HFFc6 (cell line): ENCODE measurements at places on chromosomes 5 and 9. TPM values are rescaled to one million over a fixed set of nuclear protein-coding genes. Genes with fewer than 3 reads are reported as not detected.

- no peaks in the 10 kb centered on the region for H3K4me1 ChIP-seq
- H3K36me3 ChIP-seq: peaks cover 1% of the 10 kb centered on the region
- no peak for DNase-seq
- peaks cover 12% of the 10 kb centered on the region for H3K27me3 ChIP-seq
Observed at GRCh38 chr5:140622301-140622700, 10.7 kb downstream of the CD14 start.

DNA sequence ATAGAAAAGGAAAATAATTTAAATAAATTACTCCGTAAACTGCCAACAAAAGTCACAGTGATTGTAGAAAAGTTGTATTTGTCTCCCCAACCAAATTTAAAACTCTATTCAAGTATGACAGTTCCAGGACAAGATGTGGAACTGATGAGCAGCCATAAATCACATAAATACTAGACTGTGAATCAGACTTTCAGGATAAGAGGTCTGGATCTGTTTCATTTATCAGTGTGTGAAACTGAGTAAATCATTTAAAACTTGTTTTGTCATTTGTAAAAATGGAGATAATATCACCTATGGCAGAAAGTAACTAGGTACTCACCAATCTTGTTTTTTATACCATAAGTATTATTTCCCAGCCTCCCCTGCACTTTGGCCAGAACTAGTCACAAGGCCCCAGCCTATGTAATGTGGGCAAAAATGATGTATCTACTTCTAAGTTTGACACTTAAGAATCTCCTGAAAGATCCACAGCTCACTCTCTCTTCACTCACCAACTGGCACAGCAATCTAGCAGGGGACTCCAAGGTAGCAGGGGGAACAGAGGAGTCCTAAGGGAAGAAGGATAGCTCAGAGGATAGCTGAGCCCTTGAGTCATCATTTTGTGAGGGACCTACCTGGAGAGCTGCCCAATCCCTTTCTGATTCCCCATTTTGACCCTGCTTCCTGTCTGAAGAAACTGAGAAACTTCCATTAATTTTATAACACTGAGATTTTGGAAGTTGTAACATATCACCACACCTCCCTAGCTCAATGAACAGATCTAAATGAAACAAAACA, 31.6 kb downstream of the TMEM161B start:
- peaks cover 8% of the 10 kb centered on the region for H3K4me1 ChIP-seq
- H3K36me3 ChIP-seq: no peaks in the 10 kb centered on the region
- 0 out of 2 replicates have a peak overlapping the region, but pooled peaks have one; percentile 15 for H3K27ac ChIP-seq
- H3K27me3 ChIP-seq: no peaks in the 10 kb centered on the region
- H3K4me3 ChIP-seq: no peak overlapping the region

DNA sequence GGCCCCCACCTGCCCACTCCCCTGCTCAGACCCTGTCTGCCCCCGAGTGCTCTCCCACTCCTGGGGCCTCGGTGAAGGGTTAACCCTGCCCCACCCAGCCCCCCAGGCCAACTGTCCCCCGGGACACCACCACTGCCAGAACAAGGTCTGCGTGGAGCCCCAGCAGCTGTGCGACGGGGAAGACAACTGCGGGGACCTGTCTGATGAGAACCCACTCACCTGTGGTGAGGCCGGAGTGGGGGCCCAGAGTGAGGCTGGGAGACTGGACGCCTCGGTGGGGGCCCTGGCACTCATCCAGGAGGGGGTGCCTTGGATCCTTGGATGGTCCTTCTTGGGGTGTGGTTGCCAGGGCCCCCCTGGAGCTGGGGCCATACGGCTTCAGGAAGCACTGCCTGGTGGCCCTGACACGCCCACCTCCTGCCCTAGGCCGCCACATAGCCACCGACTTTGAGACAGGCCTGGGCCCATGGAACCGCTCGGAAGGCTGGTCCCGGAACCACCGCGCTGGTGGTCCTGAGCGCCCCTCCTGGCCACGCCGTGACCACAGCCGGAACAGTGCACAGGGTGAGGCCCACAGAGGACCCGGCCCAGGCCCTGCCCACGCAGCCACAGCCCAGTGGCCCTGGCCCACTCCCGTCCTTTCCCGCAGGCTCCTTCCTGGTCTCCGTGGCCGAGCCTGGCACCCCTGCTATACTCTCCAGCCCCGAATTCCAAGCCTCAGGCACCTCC, 2.1 kb downstream of the MAMDC4 start:
- H3K4me1 ChIP-seq: peaks cover 9% of the 10 kb centered on the region; the same call in 1 of the 2 replicates
- H3K4me3 ChIP-seq: no peak overlapping the region
- H3K27me3 ChIP-seq: peaks cover 14% of the 10 kb centered on the region; the same call in 1 of the 2 replicates
- no peak overlapping the region for H3K27ac ChIP-seq

The SPINK14 gene
- total RNA-seq: not detected in 3 replicates

DNA sequence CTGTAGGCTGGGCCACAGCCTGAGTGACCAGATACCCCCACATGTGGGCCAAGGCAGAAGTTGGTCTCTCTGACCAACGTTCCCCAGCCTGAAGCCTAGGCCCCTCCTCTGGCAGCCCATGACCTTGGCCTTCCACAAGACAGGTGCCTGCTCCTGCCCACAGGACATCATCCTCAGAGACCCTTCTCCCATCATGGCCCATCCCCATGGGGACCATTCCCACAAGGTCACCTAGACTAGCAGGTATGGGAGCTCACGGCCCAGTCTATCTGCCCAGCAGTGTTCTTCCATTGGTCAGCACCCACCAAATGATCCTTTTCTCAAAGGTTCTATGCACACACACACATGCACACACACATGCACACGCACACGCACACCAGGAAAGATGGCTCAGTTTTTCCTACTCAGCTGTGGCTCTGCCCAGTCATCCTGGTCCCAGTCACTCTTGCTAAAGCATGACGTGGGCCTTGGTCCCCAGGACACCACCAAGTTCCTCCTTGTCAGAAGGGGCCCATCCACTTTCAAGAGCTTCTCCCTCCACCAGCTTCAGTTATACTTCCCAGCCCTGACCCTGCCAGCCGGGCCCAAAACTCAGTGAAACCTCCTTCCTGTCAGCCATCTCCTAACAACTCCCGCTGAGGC, 65.4 kb downstream of the PAX5 start:
- H3K27me3 ChIP-seq: peaks cover 55% of the 10 kb centered on the region
- no peak for DNase-seq
- H3K4me3 ChIP-seq: no peak overlapping the region
- H3K36me3 ChIP-seq: no peaks in the 10 kb centered on the region

DNA sequence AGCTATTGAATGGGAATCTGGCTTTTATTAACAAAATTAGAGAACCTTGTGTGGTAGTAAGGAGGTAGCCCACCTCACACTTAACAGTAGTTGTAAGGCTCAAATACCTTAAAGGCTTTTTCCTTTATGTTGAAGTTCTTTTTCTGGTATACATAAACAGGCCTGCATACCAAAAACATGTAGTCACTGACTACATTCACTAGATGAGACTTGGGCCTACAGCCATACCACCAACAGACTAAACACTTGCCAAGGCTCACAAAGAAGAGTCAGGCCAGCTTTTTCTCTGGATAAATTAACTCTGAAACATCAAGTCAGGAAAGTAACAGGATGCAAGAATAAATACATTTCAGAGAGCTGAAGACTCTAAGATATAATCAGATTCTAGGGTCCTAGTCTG, 78.6 kb upstream of the MPDZ start:
- peaks cover 32% of the 10 kb centered on the region for H3K4me1 ChIP-seq
- no peak overlapping the region for H3K4me3 ChIP-seq

DNA sequence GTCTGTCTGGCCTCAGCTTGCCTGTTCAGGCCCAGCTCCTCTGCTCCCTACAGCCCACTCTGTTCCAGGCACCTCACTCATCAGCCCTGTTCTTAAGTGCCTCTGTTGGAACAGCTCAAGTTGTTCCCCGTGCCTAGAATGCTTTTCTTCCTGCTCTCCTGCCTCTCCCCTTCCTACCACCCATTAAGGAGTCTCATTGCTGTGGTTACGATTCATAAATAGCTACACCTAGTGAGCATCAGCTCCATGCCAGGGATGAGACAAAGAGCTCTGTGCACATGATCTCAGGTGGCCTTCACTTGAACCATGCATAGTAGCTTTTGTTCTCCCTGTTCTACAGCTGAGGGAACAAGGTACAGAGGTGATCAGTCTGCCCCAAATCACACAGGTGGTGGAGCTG, 54.3 kb downstream of the PSD2 start:
- H3K4me3 ChIP-seq: no peak overlapping the region
- H3K27me3 ChIP-seq: peaks cover 50% of the 10 kb centered on the region
- H3K4me1 ChIP-seq: no peaks in the 10 kb centered on the region

The KCNN2 gene
- 15.0 and 43.9 TPM in 2 replicates for total RNA-seq

The PPP2R2B gene
- not detected in 3 replicates for total RNA-seq

DNA sequence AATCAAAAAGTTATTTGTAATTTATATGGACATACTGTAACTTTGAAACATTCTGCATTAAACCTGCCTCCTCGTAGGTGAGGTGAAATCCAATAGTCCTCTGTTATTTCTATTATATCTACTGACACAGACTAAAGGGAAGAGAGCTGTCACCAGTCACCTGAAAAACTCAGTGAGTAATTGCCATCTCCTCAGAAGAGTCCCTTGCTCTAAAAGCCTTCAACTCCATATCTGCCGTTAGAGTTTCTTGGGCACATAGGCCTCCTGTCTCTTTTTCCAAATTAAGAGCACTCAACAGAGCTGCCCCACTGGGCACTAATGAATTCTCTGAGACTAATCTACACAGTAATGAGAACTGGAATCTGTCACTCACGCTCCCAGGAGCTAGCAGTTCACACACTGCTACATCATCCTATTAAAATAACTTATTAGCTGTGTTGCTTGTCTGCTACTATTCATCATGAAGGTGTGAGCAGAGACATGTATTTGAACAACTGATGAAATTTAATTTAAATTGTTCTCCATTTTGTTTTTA, 67.3 kb upstream of the VCAN start:
- H3K4me1 ChIP-seq: peaks cover 8% of the 10 kb centered on the region; the same call in 1 of the 2 replicates
- DNase-seq: no peak
- no peaks in the 10 kb centered on the region for H3K36me3 ChIP-seq
- no peak overlapping the region for H3K27ac ChIP-seq

- peaks cover 37% of the 10 kb centered on the region for H3K36me3 ChIP-seq
- H3K4me3 ChIP-seq: peak overlapping the region; percentile 82
- peaks cover 82% of the 10 kb centered on the region for H3K4me1 ChIP-seq
- peak; percentile 73 for DNase-seq
Observed at GRCh38 chr5:78287833-78288232, 6.7 kb downstream of the AP3B1 start.

DNA sequence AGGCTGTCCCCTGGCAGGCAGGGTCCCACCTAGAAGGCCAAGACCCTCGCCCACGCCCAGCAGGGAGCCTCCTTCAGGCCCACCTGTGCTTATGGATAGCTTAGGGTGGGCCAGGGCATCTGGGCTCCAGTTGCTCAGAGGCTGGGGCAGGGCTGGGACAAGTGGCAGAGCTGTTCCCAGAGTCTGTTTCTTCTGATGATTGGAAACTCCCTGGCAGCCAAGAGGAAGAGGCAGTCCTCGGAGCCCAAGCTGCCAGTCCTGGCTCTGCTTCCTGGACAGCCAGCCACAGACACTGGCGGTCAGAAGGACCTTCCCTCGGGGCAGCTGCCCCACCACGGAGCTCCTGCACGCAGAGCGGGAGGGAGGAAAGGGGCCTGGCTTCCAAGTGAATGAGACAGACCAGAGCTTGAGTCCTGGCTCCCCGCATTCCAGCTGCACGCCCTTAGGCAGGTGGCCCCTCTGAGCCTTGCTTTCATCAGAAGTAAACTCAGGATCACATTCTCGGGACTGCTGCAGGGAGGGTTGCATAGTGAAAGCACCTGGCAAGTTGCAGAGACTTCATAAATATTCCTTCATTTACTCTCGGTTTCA, 37.9 kb upstream of the GABRP start:
- H3K4me3 ChIP-seq: peak overlapping the region; percentile 27; the same call in 1 of the 2 replicates
- H3K36me3 ChIP-seq: no peaks in the 10 kb centered on the region
- no peak overlapping the region for H3K27ac ChIP-seq
- peak; percentile 46 for DNase-seq
- H3K27me3 ChIP-seq: peaks cover 26% of the 10 kb centered on the region

DNA sequence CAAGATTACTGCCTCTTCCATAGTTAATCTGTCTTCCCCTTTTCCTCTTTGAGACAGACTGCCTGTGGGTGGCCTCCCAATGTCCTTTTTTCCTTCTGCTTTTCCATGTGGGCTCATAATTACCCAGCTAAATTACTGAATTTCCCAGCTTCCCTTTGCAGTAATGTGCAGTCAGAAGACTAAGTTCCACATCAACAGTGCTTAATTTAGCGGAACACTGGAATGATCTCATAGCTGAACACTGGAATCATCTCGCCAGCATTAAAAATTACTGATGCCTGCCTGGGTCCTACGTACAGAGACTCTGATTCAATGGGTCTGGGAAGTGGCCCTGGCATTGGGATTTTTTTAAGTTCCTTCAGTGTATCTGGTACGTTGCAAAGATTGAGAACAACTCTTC, 84.3 kb downstream of the DNAH5 start:
- no peaks in the 10 kb centered on the region for H3K4me1 ChIP-seq
- no peak for DNase-seq
- no peak overlapping the region for H3K4me3 ChIP-seq
- H3K27me3 ChIP-seq: peaks cover 13% of the 10 kb centered on the region

GRCh38 chr5:570886-571285, 41.3 kb upstream of the CEP72 start:
- peaks cover 5% of the 10 kb centered on the region; the same call in 1 of the 2 replicates for H3K4me1 ChIP-seq
- H3K27ac ChIP-seq: no peak overlapping the region
- H3K27me3 ChIP-seq: peaks cover 38% of the 10 kb centered on the region
- no peak for DNase-seq
- H3K4me3 ChIP-seq: no peak overlapping the region

DNA sequence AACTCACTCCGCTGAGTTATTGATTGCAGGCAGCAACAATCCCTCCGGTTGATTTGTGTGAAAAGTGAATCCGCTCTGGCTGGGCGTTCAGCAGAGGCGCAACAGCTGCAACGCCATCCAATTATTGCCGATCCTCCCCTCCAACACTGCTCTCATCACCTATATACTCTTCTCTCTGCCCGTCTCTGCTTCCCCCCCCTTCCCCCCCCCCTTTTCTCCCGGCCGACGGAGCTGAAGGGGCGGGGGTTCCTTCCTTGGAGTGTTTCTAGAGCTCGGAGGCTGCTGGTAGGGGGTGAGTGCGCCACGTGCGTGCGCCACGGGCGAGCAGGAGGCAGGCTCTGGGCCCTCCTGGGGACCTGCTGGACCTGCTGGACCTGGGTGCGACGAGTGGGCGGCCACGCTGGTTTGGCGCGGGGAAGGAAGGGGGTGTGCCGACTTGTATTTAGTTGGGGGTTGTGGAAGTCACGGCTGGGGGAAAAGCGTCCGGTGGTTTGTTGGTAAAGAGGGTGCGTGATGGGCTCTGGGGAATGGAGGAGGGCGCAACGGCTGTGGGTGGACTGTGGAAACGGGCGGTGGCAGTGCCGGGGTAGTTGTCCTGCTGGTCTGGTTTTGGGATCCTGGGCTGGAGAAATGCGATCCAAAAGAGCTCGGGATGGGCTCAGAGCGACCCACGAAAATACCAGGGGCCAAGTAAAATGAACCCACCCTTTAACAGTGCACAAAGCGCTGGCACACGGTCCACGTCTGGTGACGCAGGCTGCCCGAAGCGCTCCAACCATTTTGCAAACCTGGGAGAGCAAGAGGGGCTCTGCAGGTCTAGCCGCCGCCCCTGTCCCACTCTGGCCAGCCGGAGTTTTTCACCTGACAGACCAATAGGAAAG, 6.4 kb upstream of the MEF2C start:
- H3K27me3 ChIP-seq: peaks cover 4% of the 10 kb centered on the region; the same call in 1 of the 2 replicates
- no peak for DNase-seq
- peak overlapping the region; percentile 94 for H3K4me3 ChIP-seq
- peaks cover 25% of the 10 kb centered on the region for H3K4me1 ChIP-seq

The LRRC19 gene
- not detected in 3 replicates for total RNA-seq

- no peak for DNase-seq
- peaks cover 56% of the 10 kb centered on the region for H3K4me1 ChIP-seq
- peaks cover 8% of the 10 kb centered on the region; the same call in 1 of the 2 replicates for H3K36me3 ChIP-seq
- peaks cover 2% of the 10 kb centered on the region; the same call in 1 of the 2 replicates for H3K27me3 ChIP-seq
- peak overlapping the region; percentile 69 for H3K4me3 ChIP-seq
Observed at GRCh38 chr5:111996574-111996973, 239.6 kb upstream of the NREP start.
